ENCODE measurements at places on chromosomes 7 and 10.
A peak's percentile ranks its signal among the peaks of the same experiment; 100 is the strongest.

DNA sequence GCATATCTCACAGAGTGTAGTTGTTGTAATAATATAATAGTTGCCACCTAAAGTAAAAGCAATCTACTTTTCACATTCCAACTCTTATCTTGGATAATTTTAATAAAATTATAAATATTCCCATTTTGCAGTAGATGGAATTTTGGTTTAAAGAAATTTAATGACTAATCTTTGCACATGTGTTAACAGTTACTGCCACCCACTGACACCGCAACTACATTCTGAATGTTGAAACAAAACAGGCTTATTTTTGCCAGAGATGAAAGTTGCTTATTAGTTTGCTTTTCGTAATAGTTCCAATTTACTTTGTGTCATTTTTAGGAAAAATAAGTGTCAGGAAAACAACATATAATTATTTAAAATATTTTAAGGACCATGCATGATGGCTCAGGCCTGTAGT lies 557.5 kb upstream of the PCDH15 start:
- DNase-seq: no peak

- DNase-seq: no peak
Measured at GRCh38 chr7:11434366-11434765, 397.6 kb downstream of the THSD7A start.

DNA sequence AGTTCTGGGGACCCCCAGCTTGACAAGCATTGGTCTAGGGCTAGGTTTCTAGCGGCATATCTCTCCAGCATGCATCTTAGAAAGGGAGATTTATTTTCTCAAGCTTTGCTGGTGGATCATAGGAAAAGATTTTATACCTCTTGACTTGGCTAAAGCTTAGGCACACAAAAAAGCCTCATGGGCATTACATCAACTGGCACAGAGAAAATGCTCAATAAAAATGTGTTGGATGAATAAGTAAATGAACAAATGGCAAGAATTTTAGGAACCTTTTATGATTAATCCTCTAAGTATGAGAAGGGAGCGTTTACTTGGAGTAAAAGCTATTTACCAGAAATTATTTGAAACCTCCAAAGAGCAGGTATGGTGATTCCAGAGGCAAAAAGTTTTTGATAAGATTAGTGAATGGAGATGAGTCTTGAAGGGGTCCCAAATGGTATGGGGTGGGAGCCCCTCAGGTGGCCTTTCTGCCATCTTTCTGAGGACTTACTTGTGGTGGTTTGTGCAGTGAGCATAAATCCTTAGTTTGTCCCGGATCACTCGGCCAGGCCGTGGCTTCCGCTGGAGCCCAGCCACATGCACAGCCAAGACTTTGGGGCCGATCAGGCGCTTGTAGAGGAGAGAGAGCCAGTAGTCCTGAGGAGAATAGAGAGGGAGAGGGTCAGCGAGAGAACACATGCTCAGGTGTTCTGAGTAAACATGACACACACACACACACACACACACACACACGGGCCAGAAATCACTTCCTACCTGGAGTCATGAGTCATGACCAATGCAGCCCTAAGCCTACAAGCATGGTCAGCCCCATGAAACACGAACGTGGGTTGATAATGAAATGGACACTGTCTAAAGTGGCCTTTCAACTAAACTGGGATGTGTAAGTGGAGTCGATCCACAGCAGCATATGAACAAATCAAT lies 43.1 kb upstream of the HPS1 start:
- no peak for DNase-seq

DNA sequence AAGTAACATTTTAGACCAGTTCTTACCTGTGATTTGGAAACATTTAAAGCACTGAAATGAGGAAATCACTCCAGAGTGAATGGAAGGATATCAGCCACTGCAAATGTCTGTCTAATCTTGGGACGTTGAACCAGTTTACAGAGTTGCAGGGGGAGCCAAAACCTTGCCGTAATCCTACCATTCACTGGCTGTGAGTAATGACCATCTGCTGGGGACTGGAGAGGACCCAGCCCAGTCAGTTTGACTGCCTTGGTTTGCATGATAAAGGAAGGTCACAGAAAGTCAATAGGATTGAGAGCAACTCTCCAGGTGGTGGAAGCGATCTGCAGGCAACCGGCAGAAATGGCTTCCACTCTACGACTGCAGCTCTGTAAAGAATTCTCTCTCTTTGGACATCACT lies 167.2 kb downstream of the AKR1D1 start:
- DNase-seq: peak; percentile 16

GRCh38 chr7:50321487-50322067 lies 17.1 kb downstream of the IKZF1 start:
- no peak for DNase-seq

GRCh38 chr10:107442035-107442505 lies 277.6 kb upstream of the SORCS1 start:
- no peak for DNase-seq

- DNase-seq: no peak
Measured at GRCh38 chr7:25857376-25858067, 294.5 kb upstream of the NFE2L3 start.

DNA sequence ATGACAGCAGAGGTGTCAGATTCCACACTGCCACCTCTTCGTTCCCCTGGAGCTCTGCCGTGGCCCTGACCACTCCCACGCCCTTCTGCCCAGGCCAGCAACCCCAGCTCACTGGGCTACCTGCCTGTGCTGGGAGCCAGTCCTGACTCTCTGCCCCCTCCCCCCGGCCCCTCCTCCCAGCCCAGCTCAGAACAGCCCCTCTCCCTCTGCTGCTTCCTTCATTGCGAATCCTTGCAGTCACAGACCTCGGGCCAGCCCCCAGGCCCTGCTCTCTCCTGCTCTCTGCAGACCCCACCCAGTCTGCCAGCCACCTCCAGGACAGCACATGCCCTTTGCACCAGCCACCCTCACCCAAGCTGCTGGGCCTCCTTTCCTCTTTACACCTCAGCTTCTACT lies 60.4 kb downstream of the TCERG1L start:
- no peak for DNase-seq

DNA sequence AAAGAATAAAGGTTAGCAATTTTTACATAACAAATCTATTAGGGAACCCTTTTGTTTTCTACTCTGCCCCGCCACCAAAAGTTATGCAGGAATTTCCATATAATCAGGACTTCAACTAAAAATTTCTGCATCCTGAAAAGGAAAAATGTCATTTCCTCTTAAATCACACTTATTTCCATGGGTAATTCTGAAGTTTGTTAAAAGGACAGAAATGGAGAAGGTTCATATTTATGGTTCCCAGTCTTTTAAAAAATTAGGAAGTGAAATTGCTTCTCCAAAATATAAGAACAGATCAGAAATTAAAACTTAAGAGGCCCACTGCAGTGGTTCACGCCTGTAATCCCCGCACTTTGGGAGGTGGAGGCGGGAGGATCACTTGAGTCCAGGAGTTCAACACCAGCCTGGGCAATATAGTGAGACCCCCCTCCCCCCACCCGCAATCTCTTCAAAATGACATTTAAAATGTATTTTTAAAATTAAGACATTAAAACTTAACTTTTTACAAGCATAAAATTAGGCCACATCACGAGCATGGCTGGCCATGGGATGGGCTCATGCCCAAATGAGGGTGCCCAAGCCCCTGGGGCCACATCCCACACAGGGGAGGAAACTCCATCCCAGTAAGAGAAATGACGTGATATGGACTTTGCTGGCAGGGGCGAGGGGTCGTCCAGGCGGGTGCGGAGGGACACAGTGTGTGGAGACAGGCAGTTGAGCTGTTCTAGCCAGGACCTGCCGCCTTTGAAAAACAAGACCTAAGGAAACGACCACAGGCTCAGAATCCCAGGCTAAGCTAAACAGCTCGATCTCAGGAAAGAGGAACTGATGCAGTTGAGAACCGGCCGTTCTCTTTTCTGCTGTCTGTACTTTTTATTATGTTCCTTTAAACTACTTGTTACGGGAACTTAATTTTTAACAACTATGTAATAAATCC lies 51.3 kb upstream of the NFE2L3 start:
- DNase-seq: no peak
